ENCODE measurements at places on chromosomes 5 and 9. TPM values are rescaled to one million over a fixed set of nuclear protein-coding genes. Genes with fewer than 3 reads are reported as not detected.

LYSMD3 gene
- 14.7 TPM for total RNA-seq

FAM153A gene
- not detected for total RNA-seq

TESK1 gene
- total RNA-seq = 14.4 TPM

SH3TC2 gene
- 1.2 TPM for total RNA-seq

TSSK1B gene
- not detected for total RNA-seq

CCNO gene
- not detected for total RNA-seq

RASEF gene
- total RNA-seq = not detected

CARD6 gene
- 4.9 TPM for total RNA-seq

SPATA31C2 gene
- not detected for total RNA-seq

RLN2 gene
- total RNA-seq = 0.18 TPM

IFNK gene
- total RNA-seq = not detected

EFNA5 gene
- 1.2 TPM for total RNA-seq

LCN9 gene
- not detected for total RNA-seq

Measured in myometrial cell (primary cell).